ENCODE measurements at places on chromosomes 16 and 17.

- no peak for DNase-seq
Measured at GRCh38 chr16:83609178-83609577, 198.6 kb upstream of the HSBP1 start.

DNA sequence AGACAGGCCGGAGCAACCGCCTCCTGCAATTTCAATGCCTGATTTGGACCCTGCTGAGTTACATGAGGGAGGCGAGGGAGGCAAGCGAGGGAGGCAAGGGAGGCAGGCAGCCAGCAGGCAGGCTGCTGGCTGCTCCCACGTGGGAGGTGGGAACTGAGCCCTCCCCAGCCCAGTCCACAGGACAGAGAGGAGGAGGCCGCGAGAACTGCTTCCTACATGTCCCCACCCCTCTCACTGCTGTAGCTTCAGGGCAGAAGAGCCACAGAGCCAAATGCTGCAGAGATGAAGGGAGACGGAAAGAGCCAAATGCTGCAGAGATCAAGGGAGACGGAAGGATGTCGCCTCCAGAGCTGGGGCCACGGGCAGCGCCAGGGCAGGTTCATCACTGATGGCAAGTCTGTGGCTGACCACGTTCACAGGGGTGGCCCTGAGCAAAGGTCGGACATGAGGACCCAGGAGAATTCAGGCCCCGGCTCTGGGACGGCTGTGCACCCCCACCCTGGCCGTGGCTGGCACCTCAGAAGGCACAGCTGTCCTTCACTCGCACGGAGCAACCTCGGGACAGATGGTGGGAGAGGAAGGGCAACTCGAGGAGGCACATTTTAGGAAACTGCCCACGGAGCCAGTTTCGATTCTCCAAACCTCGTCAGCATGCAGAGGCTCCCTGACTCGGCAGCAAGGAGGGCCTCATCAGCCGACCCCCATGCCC, 21.5 kb downstream of the RPH3AL start:
- DNase-seq, result no peak

DNA sequence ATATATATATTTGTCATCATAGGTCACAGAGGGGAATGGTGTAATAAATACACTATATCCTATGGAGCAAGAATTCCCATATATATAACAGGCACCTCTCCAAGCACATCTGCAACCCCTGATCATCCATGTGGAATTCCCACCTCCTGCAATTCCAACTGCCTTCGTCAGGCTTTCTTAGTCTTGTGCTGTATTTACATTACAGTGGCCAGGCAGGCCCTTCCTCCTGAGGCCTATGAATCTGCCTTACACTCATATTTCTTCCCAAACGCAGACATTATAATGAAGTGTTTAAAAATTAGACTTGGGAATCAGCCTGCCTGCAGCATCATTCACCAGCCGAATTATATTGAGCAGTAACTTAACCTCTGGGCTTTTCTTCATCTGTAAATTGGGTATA, 19.3 kb upstream of the DNAH9 start:
- DNase-seq, result no peak

- DNase-seq, result no peak
Measured at GRCh38 chr16:85192238-85193114, 80.2 kb upstream of the CIBAR2 start.

- DNase-seq, result no peak
Measured at GRCh38 chr16:7303052-7303610, 29.5 kb upstream of the RBFOX1 start.

GRCh38 chr16:82456683-82457082, 170.1 kb upstream of the CDH13 start:
- DNase-seq, result peak; percentile 65

DNA sequence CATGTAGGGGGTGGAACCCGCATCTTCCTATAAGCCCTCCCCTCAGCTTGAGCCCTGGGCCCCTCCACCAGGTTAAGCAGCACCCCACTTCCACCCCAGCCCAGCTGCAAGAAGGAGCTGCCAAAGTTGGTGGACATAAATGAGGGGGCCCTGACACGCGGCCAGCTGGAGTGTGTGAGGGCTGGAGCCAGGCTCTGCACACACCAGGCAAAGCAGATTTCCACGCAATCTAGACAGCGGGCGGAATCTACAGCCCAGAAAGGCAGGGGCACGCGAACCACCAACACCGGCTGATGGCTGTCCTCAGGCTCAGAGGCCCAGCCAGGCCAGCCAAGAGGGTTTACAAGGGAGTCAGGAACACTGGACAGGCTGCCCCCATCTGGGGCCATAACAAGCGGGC, 171.2 kb downstream of the ZNF423 start:
- DNase-seq, result no peak

DNA sequence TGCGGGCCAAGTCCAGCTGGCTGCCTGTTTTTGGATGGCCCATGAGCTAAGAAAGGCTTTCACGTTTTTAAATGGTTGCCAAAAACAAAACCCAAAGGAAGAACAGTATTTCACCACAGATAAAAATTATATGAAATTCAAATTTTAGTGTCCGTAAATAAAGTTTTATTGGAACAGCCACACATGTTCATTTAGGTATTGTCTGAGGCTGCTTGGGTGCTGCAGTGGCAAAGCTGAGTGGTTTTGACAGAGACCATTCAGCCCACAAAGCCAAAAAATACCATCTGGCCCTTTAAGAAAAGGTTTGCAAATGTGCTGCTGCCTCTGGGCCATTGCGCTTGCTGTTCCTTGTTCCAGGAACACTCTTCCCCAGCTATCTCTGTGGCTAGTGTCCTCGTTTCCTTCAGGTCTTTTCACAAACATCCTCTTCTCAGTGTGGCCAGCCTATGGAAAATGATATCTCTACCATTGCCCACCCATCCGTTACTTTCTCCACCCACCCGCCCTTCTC, 232.9 kb upstream of the CIBAR2 start:
- DNase-seq, result no peak

- no peak for DNase-seq
Measured at GRCh38 chr16:89123001-89123830, 29.6 kb downstream of the ACSF3 start.

DNA sequence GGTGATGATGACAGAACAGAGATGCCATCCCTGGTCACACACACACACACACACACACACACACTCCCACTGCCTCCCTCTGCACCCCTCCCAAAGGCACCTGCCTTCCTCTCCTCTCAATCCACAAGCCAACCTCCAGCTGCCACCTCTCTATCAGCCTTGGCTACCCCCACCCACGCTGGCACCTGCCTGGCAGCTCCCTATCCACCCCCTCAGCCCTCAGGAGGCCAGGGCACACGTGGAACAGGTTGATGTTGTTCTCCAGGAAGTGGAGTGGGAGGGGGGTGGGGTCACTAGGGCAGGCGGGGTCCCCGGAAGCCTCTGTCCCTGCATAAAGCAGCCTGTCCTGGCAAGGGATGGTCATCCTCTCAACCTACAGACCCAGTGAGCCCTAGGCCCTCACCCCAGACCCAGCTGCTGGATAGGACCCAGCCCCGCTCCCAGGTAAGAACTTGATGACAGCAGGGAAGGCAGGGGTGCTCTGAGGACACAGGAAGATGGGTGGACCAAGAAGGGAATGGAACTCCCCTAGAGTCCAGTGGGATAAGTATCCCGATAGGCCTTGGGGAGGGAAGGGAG, at the start of gene GSDMA:
TSS of gene GSDMA (plus strand) at position 363 of the 579 bp plus-strand sequence. CDS start 2,684 bp downstream, outside the sequence.
- DNase-seq, result no peak

DNA sequence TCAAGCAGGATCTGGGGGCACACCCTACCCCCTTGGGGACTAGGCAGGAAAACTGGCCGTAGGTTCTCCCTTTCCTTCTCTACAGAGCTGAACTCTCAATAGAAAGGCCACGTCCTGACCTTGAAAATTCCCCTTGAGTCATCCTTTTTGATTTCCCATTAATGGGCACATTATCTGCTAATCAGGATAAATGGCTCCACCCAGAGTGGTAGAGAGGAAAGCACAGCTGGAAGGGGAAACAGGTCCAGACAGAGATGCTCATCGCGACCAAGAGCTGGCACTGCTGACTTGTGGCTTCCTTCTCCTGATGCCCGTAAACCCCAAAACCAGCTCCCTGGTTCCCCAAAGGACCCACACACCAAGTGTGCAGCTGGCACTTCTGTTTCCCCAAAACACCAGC, 206.5 kb upstream of the CDH5 start:
- DNase-seq, result no peak

DNA sequence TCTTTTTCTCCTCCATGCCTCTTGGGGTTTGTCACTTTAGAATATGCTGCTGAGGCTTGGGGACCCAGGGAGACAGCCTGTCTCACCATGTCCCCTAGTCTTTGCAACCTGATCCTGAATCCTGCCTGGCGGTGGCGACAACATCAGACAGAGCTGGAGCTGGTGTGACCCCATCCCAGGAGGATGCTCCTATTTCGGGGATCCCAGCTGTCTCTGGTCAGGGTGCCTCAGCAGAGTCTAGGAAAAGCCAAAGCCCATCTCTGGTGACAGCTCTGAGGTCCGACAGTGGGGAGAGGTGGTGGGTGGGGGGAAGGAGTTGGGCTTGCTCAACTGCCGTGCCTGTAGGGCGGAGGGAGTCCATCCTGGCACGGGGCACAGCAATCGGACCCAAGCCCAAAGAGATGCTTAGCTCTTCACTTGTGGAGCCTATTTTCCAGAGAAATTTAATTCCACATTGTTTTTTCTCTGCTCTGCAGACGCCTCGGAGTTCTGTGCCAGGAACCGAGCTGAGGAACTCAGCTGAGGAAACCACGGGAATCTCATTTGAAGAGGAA, 10.3 kb upstream of the TNS4 start:
- no peak for DNase-seq

GRCh38 chr17:45294506-45294905, 22.3 kb downstream of the MAP3K14 start:
- no peak for DNase-seq

GRCh38 chr16:50265260-50265659, 1.1 kb upstream of the ADCY7 start:
- DNase-seq, result no peak

DNA sequence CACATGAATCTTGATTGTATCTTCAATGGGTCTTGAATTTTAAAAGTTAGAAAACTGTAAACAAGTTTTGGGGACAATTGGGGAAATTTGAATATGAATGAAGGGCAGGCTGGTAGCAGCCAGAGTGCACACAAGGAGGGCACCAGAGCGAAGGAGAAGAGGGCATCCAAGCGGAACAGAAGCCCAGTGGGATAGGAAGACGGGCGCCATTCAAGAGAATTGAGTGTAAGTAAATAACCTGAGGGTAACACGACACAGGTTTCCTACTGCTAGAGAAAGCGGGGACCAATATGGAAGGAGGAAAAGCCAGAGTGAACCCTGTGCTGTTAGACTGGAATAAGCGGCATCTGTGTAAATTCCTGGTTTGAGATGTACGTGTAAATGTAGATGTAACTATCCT, 115.1 kb upstream of the CCL2 start:
- DNase-seq, result no peak

GRCh38 chr17:27486741-27487140, 30.5 kb downstream of the KSR1 start:
- DNase-seq, result no peak

GRCh38 chr17:45432405-45433158, at the start of gene ARHGAP27:
ARHGAP27 (minus strand) TSS chr17:45432870; CDS start chr17:45430279, 2,591 bp downstream.
- DNase-seq, result no peak

DNA sequence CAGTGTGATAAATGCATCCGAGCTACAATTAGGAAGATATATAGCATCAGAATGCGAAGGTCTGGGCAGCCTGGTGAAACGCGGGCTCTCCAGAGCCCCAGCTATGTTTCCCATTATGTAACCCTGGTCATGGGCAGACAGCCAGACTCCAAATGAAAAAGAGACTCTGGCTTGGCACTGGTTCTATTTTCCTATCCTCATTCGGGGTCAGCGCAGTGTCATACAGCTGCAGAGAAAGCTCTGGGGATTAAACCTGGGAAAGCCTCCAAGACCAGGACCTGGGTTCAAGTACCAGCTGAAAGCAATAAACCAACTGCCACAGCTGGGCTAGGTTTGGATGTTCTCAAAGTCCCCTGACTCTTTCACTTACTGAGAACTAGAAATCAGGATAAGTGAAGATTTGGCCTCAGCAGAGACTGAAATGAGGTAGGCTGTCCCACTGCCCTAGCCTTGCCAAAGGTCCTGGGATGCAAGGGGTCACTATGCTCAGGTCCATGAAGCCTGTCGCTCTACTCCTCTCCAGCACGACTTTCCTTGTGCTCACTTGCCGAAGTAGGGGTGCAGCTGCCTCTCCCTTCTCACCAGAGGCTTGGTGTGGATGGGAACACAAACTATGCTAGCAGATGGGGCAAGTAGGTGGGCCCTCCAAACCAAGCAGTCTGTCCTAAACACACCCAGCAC, 123.8 kb downstream of the SMG6 start:
- no peak for DNase-seq

DNA sequence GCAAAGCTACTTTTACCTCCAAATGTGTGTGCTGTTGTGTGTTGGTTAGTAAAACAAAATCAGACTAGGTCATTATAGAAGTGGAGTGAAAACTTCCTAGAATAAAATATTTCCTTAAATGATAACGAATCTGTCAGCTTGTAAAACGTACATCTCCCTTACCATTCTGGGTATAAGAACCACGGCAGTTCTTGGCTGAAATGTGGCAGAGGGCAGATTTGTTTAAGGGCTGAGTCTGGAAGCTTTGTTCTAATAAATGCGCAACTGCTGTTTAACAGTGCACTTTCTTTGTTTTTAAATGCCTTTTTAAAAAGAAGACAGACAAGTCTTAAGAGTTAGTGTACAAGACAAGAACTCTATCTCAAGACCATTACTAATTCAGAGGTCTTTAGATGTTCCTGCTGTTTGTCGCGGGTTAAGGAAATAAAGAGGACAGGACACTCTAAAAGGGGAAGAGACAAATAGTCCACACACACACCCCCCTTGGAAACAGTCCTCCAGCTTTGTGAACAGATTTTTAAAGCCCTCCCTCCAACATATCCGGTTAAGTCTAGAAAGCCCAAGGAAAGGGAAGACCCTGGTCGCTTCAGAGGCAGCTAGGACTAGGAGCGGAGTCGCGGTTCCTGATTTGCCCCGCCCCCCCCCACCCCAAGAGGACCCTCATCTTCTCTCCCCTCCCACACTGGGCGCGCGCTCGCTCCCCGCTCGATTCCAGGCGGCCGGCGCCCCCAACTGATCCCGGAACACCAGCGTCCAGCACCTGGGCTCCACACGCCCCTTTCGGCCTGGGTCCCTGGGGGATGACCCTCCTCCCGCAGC, 658 bp downstream of the SYNRG start:
- peak; percentile 38 for DNase-seq

Measured in GM20000 (cell line).